Endodermal cell (in vitro differentiated cells): ENCODE measurements at places on chromosomes 11 and 22. TPM values are rescaled to one million over a fixed set of nuclear protein-coding genes. Genes with fewer than 3 reads are reported as not detected.

The TM7SF2 gene
- total RNA-seq: 93.3 and 108 TPM in 2 replicates

The DRD2 gene
- 2.0 and 2.1 TPM in 2 replicates for total RNA-seq

The C22orf31 gene
- total RNA-seq: not detected in 2 replicates

The TMEM179B gene
- 28.4 and 31.0 TPM in 2 replicates for total RNA-seq

The RAPSN gene
- total RNA-seq: 0.40 to 0.61 TPM in 2 of 3 replicates, not detected in the other

DNA sequence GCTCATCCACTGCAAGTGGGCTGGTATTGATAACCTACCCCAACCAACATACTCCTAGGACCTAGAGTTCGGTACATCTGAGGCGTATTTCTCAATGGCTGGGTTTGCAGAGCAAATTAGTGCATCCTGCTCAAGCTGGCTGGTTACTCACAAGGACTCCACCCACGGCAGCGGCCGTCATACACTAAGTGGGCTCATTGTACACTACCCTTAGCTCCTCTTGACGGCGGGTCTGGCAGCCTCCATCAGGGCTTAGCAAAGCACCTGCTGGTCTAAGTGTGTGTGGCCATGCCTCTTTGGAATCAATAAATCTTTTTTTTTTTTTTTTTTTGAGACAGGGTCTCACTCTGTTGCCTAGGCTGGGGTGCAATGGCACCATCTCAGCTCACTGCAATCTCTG lies 20.2 kb upstream of the KCNJ11 start:
- H3K36me3 ChIP-seq: no peaks in the 10 kb centered on the region
- H3K27me3 ChIP-seq: no peaks in the 10 kb centered on the region
- DNase-seq: no peak
- no peaks in the 10 kb centered on the region for H3K4me1 ChIP-seq
- no peak overlapping the region for H3K4me3 ChIP-seq

- H3K27me3 ChIP-seq: peaks cover 56% of the 10 kb centered on the region
- no peaks in the 10 kb centered on the region for H3K4me1 ChIP-seq
- no peaks in the 10 kb centered on the region for H3K36me3 ChIP-seq
Measured at GRCh38 chr22:38841211-38841610, 2.6 kb downstream of the NPTXR start.

GRCh38 chr22:43148581-43148980 lies 2.8 kb upstream of the TSPO start:
- H3K4me1 ChIP-seq: peaks cover 4% of the 10 kb centered on the region
- H3K4me3 ChIP-seq: no peak overlapping the region
- H3K27ac ChIP-seq: no peak overlapping the region
- no peaks in the 10 kb centered on the region for H3K36me3 ChIP-seq
- no peak for DNase-seq
- H3K27me3 ChIP-seq: no peaks in the 10 kb centered on the region

DNA sequence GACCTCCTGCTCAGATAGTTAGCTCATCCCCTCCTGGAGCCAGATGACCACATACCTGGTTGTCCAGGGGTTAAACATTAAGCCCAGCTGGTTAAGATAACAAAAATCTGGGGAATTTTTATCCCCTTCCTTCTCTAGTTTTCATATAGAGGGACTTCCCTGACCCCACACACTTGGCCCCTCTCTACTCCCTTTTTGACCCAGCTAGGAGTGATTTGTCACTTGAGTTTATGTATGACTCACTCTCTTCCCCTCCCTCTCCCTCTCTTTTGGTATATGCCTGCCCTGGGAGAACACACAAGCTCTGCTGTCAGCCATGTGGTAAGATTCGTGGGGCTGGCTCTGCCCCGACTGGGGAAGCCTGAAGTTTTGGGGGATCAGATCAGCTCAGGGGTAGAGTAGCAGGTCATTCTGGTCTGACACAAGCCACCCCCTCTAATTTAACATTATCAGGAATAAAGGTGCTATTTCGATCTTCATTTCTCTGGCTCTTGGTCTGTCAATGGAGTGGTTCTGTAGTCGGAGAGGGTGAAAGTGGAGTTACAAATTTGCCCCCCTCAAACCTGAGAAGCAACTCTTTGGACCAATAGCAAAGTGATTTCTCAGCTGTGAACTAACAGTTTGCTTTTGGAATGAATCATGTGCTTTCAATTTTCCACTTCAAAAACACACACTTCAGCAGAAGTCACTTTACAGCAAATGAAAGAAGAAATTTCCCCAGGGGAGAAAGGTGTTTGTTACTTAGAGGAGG lies 415.3 kb upstream of the CADM1 start:
- H3K27ac ChIP-seq: no peak overlapping the region
- H3K27me3 ChIP-seq: no peaks in the 10 kb centered on the region
- no peaks in the 10 kb centered on the region for H3K36me3 ChIP-seq
- no peaks in the 10 kb centered on the region for H3K4me1 ChIP-seq
- DNase-seq: no peak

DNA sequence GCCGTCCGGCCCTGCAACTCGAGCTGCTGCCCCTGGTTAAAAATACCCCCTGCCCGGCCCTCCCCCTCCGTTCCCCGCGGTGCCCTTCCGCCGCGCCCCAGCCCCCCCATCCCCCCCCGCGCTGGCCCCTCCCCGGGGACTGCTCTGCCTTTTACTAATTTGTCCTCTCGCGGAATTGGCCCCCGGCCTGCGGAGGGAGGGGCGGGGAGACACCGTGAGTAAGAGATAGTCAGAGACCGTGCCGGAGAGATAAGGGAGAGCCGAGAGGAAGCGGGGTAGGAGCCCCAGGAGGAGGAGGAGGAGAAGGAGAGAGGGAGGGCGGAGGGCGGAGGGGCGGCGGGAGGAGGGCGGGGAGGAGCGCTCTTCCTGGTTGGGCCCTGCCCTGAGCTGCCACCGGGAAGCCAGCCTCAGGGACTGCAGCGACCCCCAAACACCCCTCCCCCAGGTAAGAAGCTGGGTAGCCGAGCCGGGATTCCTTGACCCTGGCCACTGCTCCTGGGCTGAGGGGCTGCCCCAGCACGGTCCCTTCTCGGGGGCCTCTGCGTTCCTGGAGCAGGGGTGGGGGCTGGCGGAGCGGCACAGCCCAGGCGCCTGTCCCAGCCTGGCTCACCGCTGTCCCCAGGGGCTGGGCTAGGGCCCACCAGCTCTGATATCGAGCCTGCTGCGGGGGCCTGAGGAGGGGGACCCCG lies at the start of gene CAPN1:
Gene CAPN1, plus strand, starts transcription at position 360 of the 689 bp plus-strand sequence. CDS start 774 bp downstream, outside the sequence.
- DNase-seq: peak; percentile 92
- peaks cover 9% of the 10 kb centered on the region for H3K4me1 ChIP-seq
- peak within 1 kb of the TSS; percentile 96 for H3K4me3 ChIP-seq
- H3K27me3 ChIP-seq: no peaks in the 10 kb centered on the region
- peaks cover 37% of the 10 kb centered on the region for H3K36me3 ChIP-seq
- peak within 1 kb of the TSS; percentile 2 for H3K27ac ChIP-seq

DNA sequence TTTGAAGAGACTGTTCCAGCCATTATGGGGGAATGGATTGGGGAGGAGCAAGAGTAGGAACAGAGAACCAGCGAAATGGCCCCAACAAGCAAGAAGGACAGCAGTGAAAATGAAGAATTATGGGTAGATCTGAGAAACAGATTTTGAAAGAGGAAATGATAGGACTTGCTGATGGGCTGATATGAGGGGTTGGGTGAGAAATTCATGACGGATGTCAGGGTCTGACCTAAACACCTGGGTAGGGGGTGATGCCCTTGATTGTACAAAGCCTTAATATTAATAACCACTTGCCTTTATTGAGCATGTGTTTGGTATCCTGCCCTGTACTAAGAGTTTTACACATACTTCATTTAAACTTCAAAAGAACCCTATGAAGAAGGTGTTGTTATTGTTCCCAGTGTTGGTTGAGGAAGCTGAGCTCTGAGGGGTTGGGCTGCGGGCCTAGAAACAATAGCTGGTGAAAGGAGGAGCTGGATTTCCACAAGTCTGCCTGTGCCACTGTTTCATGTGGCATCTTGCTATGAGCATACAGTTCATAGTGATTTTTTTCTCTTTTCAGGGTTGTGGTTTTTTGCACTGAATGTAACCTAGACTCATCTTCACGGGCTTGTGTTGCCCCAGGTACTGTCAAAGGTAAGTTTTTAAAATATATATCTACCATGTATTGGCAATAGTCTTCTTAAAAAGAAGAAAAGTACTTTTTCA lies 61.1 kb upstream of the TNRC6B start:
- DNase-seq: no peak
- no peak overlapping the region for H3K4me3 ChIP-seq
- no peaks in the 10 kb centered on the region for H3K4me1 ChIP-seq
- no peaks in the 10 kb centered on the region for H3K27me3 ChIP-seq
- no peaks in the 10 kb centered on the region for H3K36me3 ChIP-seq

GRCh38 chr11:76228071-76228874 lies 22.0 kb upstream of the WNT11 start:
- no peaks in the 10 kb centered on the region for H3K36me3 ChIP-seq
- no peaks in the 10 kb centered on the region for H3K27me3 ChIP-seq
- no peak overlapping the region for H3K4me3 ChIP-seq
- H3K4me1 ChIP-seq: no peaks in the 10 kb centered on the region

- H3K36me3 ChIP-seq: no peaks in the 10 kb centered on the region
- H3K27ac ChIP-seq: no peak overlapping the region
- DNase-seq: no peak
Measured at GRCh38 chr11:86103808-86104207, 34.9 kb upstream of the PICALM start.
